ENCODE measurements at places on chromosomes 2 and 18. TPM values are rescaled to one million over a fixed set of nuclear protein-coding genes. Genes with fewer than 3 reads are reported as not detected.

SCN7A gene
- total RNA-seq = 71.0 TPM

ASAP2 gene
- total RNA-seq = 29.5 TPM

CROCC2 gene
- total RNA-seq = not detected

GRCh38 chr2:39540414-39540813 lies 103.3 kb upstream of the MAP4K3 start:
- no peak for DNase-seq

GRCh38 chr18:31596081-31596872 lies 4.6 kb downstream of the TTR start:
- peak; percentile 39 for DNase-seq

GRCh38 chr2:227789803-227790202 lies 23.8 kb upstream of the CCL20 start:
- no peak for DNase-seq

DNA sequence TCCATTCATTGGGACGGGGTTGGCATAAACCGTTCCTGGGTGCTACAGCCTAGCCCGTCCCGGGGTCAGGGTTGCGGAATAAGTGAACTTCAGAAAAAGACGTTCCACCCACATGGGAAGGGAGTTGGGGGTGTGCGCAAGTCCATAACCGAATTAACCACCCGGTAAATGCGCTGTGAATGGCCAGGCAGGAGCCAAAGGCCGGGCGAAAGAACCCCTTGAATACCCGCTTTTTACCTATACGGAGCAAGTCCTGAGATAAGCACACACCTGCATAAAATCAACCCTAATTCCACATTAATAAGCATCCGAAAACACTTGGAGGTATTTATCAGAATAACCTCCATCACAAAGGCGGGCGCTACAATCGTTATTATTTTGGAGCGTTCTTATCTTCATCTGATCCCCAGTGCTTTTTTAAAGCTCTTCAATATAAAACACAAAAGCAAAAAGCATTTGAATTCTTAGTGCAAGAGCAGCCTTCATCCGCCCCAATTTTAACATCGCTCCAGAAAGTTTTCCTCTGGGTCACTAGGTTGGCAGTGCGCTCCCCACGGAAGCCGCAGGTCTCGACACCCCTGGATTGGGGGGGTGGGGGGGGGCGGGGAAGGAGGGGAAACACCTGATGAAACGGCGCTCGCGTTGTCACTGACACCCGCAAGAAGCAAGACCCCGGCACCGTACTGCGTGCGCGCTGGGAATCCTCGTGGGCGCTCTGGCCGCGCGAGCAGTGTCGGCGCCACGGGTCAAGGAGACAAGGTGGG lies 1.2 kb downstream of the SATB2 start:
- peak; percentile 31 for DNase-seq

DNA sequence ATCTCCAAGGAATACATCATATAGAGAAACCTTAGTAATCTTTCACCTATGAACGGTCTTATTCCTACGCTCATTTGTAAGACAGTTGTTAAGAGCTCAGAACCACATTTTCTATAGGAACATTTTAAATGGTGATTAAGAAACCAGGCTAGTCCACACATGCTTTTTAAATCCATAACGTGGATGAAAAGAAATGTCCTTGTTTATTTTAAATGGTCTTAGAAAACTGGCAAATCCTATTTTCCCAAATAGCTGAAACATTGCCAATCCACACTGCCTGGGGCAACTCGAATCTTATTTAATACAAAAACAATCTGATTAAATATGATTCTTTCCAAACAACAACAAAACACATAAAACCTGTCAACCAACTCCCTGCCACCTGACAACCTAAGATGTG lies 23.7 kb downstream of the METTL8 start:
- peak; percentile 41 for DNase-seq

DNA sequence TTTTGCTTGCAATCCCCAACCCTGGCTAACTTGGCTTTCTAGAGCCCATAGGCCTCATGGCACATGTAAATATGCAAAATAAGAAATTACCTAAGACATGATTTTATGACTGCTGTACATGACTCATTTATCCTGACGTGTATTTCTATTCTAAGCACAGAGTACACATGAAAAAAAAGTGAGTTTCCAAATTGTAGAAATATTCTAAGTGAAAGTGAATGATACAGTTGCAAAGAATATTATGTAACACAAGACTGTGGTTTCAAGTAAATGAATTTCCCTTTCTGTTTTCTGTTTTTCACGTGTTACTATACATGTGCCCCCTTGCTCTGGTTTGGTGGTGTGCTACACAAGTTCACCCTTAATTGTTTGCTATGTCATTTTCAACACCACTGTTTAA lies 162.4 kb downstream of the LRP1B start:
- no peak for DNase-seq

ATP6V1C2 gene
- total RNA-seq = 12.1 TPM

DNA sequence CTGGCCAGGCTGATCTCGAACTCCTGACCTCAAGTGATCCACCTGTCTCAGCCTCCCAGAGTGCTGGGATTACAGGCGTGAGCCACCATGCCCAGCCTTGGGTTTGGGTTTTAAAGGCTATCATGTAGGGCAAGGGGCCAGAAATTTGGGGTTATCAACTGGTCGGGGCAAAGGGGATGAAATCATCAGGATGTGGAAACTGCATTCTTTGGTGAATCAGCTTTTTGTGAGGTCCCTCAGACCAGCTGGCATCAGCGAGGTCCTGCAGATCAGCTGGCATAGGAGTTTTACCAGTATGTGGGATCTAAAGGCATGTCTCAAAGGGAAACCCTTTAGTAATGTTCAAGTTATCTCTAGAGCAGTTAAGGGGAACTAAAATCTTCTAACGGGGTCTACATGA lies 6.4 kb upstream of the GEMIN6 start:
- no peak for DNase-seq

DNA sequence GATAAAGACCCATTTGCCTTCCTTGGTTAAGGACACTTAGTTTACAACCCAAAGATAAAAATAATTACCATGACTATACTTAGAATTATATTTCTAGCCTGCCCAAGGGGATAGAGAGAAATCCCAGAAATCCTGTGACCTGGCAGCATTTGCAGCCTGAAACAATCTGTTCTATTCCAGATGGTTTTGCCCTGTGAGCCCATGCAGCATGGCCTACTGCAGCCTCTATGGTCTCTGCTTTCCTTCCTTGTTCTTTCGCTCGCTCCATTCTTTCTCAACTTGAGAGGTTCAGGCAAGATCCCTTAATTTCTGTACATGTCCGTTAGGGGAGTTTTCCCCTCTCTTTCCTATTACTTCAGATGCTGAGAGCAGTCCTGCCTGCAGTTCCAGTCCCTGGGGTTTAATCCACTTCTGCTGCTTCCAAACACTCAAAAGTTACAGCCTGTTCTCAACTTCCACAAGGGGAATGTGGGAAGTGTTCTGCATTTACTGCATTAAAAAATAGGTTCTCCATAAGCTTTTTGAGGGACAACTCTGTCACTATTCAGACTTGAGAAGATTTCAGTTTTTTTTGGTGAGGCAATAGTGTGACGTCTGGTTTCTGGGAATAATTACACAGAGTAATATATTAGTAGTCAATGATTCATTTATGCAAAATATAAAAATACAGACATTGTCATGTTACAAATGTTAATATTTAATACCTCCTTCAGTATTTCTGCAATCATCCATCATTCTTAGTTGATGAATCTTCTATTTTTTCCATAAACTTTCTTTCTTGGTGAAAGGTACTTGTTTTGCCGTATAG lies 80.3 kb downstream of the CDCA7 start:
- DNase-seq = peak; percentile 29

DCDC2C gene
- not detected for total RNA-seq

- no peak for DNase-seq
Observed at GRCh38 chr2:98506881-98507280, 62.2 kb downstream of the INPP4A start.

DNA sequence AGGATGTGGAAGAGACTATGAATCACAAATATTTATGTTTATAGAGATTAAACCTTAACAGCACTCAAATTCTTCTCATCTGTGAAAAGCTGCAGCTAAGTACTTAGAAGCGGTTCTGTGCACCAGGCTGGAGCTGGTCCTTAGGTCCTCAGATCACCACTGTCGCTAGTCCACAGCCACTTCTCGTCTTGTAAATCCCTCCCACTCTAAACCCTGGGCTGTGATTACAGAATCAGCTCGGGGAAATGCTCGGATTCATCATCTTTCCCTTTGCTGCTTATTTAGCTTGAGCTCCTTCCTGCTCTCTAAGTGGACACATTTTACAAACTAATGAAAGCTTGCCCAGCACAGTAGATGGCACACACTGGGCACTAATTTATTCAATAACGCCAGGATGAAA lies 61.7 kb downstream of the RNF152 start:
- DNase-seq = no peak

DNA sequence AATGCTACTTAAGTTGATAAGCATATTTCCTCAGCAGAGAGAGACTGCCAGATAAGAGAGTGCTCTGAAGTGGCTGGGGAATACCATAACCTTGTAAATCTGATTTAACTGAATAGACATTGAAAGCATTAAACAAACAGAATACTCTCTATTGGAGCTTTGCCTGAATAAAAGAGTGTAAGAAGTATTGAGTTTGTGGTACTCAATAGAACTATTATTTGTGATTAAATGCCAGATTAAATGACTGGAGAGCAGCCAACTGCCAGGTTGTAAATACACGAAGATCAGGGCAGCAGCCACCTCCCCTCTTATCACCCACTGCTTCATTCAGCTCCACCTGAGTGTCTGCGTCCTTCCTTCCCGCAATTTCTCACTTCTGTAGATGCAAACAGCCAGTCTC lies 373.6 kb downstream of the DCDC2C start:
- DNase-seq = no peak

COL3A1 gene
- total RNA-seq = 6,407 TPM

SERPINB5 gene
- total RNA-seq = 25.3 TPM

GRCh38 chr2:198374375-198375082 lies 570.1 kb downstream of the PLCL1 start:
- DNase-seq = peak; percentile 88

LOXHD1 gene
- total RNA-seq = 3.4 TPM

- peak; percentile 40 for DNase-seq
Observed at GRCh38 chr2:119234021-119235019, 10.7 kb downstream of the STEAP3 start.

All from tongue (tissue), 3 donors.